ENCODE measurements at places on chromosomes 11 and 22.

GRCh38 chr22:28607795-28608194 lies 71.8 kb downstream of the TTC28 start:
- no peak for DNase-seq

- DNase-seq = no peak
Observed at GRCh38 chr11:47325271-47326041, 27.0 kb downstream of the MYBPC3 start.

DNA sequence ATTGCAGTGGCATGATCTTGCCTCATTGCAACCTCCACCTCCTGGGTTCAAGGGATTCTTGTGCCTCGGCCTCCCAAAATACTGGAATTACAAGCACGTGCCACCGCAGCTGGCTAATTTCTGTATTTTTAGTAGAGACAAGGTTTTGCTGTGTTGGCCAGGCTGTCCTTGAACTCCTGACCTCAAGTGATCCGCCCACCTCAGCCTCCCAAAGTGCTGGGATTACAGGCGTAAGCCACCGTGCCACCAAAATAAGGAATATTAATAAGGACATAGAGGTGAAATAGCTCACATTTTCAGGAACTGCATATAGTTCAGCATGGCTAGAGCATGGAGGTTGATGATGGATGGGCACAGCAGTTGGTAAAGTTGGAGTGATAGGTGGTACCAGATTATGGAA lies 21.4 kb downstream of the ARHGEF12 start:
- DNase-seq = no peak

DNA sequence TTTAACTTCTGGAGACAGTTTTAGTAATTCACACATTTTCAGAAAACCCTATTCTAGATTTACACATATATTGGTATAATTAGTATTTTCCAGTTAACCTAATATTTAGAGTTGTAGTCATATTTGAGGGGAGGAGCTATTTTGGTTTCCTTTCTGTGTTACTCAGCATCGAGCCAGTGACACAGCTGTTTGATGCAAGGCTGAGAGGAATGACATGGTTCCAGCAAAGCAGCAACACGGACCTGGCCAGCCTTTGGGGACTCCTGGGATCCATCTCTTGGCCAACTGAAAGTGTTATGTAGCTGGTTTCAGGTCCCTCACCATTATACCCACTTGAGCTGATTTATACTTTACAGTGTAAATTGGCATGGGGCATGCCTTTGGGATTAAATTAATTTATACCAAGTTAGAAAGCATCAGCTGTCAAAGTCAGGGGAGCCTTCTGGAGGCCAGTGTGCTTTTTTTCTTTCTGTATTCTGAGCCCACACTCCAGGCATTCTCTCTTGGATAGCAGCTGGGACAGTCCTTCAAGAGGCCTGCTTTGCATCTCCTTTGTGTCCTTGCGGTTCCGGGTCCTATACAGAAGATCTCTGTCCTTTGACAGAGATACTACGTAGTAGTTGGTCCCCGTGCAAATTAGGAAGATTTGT lies 91.3 kb upstream of the SLC25A18 start:
- no peak for DNase-seq

- DNase-seq = no peak
Observed at GRCh38 chr11:44978274-44978960, 27.7 kb upstream of the TP53I11 start.

GRCh38 chr11:134730561-134731212 lies 318.6 kb upstream of the B3GAT1 start:
- no peak for DNase-seq

GRCh38 chr11:29002816-29003215 lies 894.6 kb downstream of the METTL15 start:
- DNase-seq = no peak

DNA sequence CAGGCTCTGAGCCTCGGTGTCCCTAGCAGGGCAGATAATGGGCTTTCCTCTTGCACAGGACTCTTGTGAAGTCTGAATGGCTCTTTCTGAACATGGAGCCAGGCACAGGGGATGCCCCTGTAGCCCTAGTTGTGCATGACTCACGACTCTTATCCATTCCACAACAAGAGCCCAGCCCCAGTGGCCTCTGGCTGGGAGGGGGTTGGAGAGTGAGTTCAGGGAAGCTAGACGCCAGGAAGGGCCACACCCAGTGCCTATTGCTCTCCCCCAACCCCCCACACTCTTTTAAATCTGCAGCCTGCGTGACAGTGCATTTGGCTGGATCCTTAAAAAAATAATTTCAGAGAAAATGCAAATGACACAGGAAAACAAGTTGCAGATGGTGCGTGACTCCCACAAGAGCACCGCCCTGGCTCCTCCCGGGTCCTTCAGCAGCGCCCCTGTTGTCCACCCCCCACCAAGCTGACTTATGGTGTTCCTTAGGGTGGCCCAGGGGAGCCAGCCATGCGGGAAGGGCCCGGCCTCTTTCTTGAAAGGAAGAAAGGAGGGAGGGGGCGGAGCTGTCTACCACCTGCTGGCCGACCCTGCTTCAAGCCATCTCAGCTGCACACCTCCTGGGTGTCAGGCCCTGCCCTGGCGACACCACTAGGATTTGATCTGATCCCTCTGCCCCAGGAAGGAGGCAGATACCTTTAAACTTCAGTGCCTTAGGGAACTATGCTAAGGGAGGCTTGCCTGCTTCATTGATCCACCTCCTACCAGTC lies 74.7 kb downstream of the MN1 start:
- DNase-seq = no peak

- DNase-seq = no peak
Observed at GRCh38 chr11:69499186-69499917, 17.9 kb downstream of the LINC01488 start.

DNA sequence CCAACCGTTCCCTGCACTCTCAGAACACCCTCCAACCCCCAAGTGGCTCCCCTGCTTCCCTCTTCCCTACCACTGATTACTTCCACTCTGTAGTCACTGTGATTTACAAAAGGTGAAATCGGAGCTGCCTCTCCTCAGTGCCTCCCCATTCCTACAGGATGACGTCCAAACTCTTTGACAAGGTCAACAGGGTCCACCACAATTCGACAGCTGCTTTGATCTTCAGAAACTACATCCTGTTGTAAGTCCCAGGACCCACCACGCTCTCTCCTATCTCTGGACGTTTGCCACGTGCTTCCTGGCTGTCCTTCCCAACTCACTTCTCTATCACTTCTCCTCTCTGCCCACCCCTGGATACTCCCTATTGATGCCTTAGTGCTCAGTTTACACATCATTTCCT lies 85.0 kb upstream of the EIF3D start:
- no peak for DNase-seq

GRCh38 chr11:9377036-9377435 lies 7.4 kb upstream of the IPO7 start:
- no peak for DNase-seq

DNA sequence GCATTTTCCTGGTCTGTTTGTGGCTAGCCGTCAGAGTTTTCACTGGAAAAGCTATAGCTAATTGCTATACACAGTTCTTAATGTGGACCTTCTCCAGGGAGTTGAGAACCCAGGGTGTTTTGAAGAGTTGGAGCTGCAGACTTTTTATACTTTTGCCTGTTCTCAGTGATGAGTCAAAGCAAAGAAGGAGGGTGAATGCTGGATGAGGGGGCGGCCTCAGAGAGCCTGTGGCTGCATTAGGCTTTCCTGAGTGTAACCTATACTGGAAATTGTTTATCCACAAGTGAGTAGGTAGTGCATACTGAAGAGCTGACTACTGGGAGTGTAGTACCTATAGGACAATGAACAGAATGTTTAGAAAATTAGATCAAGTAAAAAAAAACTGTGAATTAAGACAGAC lies 79.7 kb upstream of the HORMAD2 start:
- no peak for DNase-seq

GRCh38 chr11:34380696-34381095 lies 22.9 kb upstream of the ABTB2 start:
- DNase-seq = no peak

DNA sequence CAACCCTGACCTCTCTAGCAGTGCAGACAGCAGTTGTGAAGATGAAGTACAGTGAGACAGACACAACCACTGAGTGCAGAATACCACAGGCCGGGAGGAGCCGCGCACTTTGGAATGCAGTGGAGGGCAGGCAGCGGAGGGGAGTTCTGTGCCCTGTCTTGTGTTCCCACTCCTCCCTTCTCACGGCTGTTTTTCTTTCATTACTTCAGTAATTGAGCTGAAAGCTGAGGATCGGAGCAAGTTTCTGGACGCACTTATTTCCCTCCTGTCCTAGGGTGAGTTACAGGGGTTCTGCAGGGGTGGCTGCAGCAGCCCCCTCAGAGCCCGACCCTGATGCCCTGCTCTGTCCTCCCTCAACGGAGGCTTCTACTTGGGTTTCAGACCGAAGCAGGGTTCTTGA lies 5.6 kb downstream of the CLDN5 start:
- no peak for DNase-seq

- no peak for DNase-seq
Observed at GRCh38 chr11:47258317-47258902, 614 bp downstream of the NR1H3 start.

DNA sequence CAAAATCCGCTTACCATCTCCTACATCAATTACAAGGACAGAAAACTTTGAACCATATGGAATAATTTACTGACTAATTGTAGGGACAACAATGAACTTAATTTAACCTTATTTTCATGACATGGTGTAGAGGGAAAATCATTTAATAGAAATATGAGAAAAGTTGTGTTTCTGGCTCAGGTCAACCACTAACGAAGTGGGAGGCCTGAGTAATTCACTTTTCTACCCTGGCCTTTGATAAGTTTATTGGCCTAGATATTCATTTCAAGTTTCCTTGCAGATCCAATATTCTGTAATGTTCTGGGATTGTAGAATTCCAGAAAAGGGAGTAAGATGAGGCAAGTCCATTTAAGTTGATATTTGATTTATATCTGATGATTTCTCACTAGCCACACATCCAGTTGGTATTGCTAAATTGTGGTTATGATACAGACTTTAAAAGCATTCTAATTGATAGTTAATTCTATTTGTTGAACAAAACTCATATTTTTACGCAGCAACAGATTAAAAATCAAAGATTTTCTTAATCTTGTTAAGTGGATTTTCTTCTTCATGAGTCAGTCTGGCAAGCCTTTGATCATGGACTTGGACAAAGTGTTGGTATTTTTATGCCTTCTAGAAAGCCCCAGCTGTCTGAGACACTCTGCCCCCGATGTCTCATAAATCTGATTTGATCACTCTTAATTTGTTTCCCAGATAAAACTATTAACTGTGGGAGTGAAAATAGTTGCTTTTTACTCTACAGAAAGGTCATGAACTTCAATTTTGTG lies 336.5 kb downstream of the TMEM135 start:
- no peak for DNase-seq

DNA sequence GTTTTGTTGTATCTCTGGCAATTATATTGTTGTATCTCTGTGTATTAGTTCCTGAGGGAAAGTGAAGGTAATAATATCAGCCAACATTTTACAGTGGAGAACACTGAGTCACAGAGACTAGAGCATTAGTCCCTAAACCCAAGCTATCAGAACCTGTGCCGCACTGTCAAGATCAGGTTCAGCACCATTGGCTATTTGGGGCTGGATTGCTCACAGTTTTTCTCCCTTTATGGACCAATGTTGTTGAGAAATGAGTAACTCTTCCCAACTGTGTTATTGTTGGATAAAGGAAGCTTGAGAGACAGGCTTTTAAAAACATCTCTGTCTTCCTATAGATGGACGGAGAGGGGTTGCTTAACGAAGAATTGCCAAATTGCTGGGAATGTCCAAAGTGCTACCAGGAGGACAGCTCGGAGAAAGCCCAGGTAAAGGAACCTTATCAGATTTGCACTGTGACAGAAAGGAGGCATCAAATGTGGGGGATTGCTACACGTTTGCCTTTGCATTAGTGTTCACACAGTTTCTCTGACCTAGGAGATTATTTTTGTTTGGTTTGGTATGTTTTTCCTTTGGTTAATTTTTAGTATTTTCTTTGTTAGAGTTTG lies 18.2 kb upstream of the GRK2 start:
- DNase-seq = no peak

DNA sequence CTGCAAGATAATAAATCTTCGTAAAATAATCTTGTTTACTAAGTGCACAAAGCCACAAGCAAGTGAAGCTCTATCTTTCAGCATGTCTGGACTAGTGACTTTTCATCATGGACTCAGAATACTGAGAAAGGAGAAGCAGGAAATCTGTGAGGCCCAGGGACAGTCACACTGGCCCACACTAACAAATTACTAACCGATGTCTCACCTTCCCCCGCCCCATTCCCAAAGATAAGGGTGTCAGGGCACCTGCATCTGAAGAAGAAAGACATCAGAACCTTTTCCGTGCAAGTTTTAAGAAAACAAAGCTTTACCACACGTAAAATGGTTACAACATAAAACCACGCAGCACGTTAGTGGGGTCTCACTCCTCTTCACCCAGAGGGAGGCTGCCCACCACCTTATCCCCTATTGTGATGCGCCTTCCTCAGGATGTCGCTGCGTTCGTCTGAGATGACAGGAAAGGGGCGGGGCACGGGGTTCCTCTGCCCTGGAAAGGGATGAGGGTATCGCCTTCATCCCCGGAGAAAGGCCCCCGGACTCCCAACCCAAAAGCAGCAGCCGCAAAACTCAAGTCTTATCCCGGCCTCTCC lies 616 bp downstream of the BTBD10 start:
- peak; percentile 16 for DNase-seq

- no peak for DNase-seq
Observed at GRCh38 chr22:49398115-49398514, 429.6 kb downstream of the BRD1 start.

- no peak for DNase-seq
Observed at GRCh38 chr11:1727861-1728260, 22.5 kb downstream of the IFITM10 start.

DNA sequence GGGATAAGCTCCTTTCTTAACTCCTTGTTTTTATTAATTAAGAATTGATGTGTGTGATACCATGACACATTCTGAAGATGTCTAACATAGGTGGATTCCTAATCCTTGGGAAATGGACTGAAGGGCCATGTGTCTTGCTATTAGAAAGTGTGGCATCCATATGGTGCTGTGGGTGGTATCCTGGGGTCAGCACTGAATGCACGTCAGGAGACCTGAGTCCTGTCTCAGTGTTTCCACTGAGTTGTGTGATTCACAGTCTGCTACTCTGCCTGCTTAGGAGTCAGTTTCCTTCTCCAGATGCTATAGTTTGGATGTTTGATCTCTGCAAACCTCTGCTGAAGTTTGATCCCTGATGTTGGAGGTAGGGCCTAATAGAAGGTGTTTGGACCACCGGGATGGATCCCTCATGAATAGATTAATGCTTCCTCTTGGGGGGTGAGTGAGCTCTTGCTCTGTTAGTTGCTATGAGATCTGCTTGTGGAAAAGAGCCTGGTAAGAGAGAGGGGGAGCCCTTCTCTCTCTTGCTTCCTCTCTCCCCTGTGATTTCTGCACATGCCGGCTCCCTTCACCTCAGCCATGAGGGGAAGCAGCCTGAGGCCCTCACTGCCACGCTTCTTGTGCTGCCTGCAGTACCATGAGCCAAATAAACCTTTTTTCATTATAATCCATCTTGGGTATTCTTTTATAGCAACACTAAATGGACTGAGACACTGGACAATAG lies 666.5 kb downstream of the NTM start:
- DNase-seq = no peak

DNA sequence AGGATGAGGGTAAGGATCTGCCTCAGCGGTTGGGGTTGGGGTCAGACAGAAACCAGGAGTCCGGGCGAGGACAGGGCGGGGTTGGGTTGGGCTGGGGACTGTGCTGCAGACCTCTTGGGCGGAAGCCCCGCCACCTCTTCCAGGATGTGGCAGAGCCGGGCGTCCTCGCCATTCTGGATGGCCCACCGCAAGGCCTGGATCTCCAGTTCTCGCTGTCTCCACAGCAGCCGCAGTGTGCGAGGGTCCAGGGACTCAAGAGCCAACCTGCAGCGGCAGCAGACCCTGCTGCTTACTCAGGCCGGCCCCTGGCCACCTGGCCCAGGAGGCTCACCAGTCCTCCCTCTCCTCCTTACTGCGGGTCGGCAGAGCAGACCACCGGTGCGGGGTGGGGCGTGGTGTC lies 2.0 kb downstream of the LMNTD2 start:
- DNase-seq = no peak

- no peak for DNase-seq
Observed at GRCh38 chr11:86408845-86409244, 34.2 kb downstream of the CCDC81 start.
